ENCODE measurements at places on chromosomes 3 and 15.

DNA sequence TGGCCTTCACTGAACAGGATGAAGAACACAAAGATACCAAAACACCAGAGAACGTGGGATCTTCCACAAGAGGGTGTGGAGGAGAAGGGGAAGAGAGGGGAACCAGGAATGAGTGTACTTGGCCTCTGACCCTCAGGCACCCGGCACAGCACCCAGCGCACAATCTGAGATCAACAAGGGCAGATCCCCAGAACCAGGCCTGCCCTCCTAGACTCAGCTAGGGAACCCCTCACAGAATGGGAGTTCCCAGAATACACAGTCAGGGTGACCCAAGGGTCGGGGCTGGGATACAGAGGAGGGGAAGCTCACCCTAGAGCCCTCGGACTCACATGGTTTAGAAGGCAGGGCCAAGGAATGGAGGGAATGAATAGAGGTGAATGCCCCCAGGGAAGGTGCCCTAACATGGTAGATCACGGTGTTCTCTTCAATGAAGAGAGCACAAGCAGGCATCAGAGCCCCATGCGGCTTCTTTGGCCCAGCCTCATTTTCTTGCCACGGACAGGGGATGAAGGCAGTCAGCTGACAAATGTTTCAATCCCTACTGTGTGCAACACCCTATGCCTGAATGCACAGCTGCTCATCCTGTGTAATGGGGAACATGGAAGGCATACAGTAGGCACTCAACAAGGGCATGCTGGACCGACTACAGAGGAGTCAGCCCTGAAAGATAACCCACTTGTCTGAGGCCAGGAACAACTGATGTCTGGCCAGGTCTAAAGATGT is 13.1 kb downstream of the BMF start:
- no peak for DNase-seq

DNA sequence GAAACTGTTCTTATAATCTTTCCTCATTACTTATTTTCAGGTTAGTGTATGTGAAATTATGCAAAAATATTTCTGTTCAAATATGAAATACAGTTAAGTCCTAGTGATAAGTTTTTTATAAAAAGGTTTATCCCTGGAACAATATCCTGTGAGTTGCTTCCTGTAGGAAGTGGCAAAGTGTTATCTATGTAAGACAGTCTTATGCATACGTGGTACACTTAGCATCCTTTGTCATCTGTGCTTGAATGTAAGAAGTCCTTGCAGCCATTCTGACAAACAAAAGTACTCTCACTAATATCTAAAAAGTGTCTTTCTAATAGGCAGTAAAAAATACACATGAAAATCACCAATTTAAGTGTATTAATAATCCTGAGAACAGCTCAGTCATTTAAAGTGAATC is 372.5 kb upstream of the BCHE start:
- no peak for DNase-seq

DNA sequence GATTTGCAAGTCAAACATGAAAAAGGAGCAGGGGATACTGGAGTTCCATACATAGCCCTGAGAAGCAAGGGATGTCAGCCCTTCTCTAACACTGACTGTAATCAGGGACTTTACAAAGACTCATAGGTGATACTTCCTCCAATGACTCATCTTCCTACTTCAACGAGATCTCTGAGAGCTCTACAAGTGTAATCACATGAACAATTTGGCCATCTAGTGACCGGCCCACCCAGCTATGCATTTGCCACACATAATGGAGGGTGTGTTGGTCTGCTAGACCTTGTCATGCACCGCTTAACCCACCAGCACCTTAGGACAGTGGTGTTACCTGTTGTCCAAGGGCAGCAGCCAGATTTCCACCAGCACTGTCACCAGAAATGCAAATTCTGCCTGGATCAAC is 75.3 kb downstream of the NCEH1 start:
- DNase-seq, result no peak

DNA sequence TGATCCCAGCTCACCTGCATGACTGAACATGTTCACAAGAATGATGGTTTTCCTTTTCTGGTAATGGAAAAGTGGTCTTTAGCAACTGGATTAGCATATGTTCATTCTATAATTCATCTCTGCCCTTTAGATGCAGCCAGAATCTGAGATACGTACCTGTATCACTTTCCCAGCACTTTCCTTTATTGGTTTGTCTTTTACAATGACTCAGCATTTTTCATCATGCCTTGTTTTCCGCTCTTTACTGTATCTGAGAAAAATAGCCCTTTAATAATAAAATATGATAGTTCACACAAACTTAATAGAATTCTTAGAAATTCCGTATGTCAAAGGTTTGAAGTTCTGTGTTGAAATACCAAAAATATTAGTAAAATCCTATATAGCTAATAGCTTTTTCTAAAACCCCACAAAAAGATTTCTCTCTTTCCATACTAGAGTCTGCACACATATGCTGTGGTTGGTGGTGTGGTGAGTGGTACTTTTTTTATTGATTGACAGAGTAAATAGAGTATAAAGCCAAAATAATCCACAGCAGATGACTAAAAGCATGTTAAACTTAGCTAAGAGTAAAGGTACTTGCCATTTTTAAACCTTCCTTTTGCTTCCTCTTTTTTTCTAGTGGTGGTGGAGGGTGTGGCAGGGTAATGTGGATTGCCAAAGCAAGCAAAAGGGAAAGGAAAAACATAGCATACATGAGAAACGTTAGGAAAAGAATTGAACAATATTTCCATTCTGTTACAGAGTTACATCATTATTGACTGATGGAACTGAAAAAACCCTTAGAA is 328.9 kb upstream of the RBMS3 start:
- no peak for DNase-seq
